ENCODE measurements at places on chromosomes 7 and 10.

- no peak for DNase-seq
Observed at GRCh38 chr7:132065193-132065988, 509.0 kb upstream of the PODXL start.

- no peak for DNase-seq
Observed at GRCh38 chr7:35032166-35032565, 5.1 kb downstream of the DPY19L1 start.

DNA sequence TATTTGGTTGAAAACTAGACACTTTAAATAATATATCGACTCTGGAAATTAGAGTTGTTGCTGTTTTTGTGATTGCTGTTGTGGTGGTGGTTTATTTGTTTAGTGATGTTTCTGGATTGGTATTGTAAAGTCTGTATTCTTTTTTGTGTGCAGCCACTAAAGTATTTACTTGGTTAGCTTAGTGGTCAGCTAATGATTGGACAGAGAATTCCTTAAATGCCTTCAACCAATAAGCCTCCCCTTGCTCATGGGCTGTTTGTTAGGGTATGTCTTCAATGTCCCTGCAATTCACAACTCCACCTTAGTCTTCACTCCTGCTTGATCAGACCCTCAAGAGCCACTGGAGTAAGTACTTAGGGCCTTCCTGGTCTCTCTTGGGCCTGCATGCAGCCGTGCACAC, 71.0 kb downstream of the PAXIP1 start:
- no peak for DNase-seq

GRCh38 chr7:101494602-101495329, 132.1 kb downstream of the COL26A1 start:
- DNase-seq, result no peak

GRCh38 chr7:93955304-93955703, 33.8 kb downstream of the GNG11 start:
- no peak for DNase-seq

DNA sequence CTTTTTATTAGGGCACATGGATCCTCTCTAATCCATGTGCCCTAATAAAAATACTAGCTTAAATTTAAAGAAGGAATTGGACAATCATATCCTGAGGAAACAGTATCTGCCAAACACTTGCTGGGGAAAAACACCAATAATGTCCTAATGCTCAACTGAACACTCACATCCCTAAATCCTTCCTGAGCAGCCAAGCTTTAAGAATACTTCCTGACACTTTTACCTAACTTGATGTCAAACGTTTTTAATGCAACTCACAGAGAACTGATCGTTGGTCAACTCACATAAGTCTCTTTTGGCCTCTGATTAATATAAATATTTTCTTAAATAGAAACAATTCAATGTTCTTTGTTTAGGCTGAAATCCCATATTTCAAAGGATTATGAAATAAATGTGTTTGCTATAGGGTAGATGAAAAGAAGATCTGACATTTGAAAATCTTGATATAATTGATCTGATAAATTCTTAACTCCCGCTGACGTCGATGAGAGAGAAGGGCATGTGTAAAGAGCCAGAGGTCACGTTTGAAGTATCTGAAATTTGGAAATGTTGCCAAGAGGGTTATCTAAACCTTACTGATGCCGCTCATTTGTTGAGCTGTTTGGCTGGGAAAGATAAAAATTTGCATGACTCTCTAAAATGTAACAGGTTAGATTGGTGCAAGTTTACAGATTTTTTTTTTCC, 122.8 kb upstream of the RHOBTB1 start:
- DNase-seq, result no peak

DNA sequence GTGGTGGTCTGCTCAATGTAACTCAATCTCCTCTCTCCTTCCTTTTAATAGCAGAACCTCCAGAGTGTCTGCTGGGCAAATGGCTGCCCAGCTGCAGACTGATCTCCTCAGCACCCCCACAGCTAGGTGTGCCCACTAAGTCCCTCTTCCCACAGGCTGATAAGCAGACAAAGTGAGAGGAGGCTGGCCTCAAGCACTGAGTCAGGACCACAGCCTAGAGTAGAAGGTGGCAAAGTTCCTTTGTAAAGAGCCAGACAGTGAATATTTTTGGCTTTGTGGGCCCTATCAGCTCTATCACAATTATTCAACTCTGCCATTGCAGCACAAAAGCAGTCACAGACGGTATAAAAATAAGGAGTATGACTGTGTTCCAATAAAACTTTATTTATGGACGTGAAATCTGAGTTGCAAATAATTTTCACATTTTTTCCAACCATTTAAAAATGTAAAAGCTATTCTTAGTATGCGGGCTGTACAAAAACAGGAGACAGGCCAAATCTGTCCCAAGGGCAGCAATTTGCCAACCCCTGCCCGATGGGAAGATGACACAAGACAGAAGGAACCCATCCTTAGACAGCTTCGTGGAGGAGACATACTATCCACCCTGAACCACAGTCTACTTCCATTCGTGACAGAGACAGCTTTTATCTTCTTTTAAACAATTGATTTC, 23.4 kb downstream of the JAZF1 start:
- DNase-seq, result no peak

DNA sequence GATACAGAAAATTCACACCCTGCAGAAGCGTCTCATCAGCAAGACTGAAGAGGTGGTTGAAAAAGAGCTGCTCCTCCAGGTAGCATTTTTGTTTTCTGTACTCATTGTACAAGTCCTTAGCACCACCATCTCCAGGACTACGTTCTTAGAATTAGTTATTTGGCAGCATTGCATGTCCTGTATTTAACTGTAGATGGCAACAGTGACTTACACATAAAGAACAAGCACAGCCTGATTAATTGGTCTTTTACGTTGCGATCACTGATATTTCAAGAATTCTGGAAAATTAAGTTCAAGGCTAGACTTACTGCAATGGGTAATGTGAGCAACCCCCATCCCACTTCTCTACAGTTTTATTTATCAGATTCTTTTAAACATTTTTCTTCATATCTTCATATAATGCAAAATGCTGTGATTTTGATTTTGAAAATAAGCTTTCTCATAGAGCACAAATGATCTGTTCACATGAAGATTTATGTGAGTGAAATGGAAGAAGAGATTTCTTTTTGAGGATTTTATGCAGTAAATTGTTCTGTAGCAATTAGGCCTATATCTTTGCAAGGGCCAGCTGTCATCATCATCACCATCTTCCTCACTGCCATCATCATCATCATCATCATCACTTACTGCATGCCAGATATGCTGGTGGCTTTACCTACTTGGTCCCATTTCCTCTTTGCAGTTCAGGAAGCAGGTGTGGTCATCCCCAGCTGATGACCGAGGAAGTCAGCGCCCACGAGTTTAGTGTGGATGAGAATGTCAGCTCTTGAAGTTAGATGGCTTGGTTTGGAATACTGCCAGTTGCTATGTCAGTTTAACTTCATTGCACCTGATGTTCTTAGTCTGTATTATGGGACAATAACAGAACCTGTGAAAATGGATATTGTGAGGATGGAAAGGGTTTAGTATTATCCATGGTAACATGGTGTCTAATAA, 53.4 kb downstream of the CFAP58 start:
- no peak for DNase-seq

DNA sequence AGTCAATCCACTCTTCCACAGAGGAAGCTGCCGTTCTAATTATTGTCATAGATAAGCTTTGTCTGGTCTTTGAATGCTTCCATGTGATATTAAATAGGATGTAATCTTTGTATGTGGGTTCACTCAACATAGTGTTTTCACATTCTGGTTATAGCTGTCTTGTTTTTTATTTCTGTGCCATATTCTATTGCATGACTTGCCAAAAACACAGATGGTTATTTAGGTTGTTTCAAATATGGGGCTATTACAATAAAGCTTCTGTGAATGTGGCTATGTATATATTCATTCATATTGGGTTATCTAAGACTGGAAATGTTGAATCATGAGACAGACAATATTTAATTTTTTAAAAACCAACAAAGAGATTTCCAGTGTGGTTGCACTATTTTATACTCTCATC, 1109.3 kb upstream of the LRRTM3 start:
- DNase-seq, result no peak

Measured in activated CD8-positive, alpha-beta memory T cell treated with anti-CD3 and anti-CD28 coated beads, Interleukin-2, amount 50 U/mL, for 4 hours (primary cell).